Omental fat pad (tissue), 4 donors: ENCODE measurements at places on chromosomes 6 and 20.

DNA sequence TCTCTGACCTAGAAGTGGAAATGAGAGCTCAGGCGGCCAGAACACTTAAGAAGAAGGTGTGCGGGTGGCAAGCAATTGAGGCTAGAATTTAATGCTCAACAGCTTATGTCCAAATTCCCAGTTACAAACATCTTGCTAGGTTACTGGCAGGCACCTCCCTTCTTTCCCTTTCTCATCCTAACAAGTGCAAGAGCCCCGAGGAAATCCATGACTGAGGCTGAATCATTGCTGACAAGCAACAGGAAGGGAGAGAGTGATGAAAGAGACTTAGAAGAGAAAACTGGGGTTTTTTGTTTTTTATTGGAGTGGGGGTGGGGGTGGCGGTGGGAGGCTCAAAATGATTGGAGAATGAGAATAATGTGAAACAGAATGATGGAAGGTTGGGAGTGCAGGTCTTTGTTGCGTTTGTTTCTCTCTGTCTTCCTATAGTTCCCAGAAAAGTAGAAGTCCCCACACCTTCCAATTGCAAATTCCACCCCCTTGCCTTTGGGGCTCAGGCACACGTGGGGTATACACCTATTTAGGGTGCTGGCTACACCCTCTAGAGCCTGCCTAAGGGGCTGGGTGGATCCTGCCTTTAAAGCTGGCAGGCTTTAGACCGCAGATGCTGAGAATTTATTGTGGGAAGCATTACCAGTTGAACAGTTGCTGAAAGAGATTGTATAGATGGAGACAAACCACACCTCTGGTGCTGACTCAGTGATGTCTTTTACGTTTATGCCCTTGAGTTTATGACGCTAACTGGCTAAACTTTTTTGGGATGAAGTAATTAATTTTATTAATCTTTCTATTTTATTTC lies 1.4 kb downstream of the FAM83B start:
- DNase-seq = no peak

DNA sequence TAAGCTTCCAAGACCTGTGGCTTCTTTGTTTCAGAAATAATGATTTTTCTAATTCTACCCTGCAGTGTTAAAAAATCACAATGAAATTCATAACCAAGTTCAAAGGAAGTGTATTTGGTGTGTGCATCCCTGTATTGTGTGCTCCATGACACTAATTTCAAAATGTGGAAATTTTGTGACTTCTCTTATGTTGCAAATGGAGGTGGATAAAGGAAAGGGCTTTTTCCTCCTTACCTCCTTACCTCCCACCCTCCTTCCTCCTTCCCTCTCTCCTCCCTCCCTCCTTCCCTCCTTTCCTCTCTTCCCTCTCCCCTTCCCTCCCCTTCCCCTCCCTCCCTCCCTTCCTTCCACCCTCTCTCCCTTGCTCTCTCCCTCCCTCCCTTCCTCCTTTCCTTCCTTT lies 10.5 kb downstream of the CDH4 start:
- DNase-seq = no peak

DNA sequence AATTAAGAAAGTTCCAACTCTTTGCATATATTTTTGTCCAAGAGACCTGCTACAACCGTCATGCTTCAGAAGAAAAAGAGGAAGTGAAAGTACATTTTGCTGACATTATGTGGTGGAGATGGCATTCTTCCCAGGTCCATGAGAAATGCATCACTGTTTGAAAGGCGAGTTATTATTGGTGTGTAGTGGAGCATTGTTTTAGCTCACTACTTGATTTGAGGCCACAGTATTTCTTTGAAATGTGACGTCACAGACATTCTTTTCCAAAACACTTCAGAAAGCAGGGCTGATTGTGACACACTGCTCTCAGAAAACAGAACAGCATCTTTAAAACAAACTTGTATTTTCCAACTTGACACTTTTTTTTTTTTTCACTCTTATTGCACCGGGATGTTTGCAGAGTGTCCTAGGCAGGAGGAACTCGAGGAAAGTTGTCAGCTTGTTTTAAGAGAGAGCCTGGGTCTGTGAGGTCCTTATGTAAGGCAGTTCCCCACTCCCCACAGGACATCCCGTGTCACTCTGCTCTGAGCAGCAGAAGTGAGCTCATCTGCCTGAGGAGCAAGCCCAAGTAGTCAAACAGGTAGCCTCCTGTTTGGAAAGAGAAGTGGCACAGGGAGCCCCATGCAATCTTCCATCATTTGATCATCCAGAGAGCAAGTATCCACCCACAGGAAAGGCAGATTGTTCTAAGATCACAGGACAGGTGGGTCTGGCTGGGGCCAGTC lies 1.1 kb downstream of the SPTLC3 start:
- no peak for DNase-seq

- no peak for DNase-seq
Measured at GRCh38 chr20:39453890-39454289, 491.7 kb downstream of the DHX35 start.

DNA sequence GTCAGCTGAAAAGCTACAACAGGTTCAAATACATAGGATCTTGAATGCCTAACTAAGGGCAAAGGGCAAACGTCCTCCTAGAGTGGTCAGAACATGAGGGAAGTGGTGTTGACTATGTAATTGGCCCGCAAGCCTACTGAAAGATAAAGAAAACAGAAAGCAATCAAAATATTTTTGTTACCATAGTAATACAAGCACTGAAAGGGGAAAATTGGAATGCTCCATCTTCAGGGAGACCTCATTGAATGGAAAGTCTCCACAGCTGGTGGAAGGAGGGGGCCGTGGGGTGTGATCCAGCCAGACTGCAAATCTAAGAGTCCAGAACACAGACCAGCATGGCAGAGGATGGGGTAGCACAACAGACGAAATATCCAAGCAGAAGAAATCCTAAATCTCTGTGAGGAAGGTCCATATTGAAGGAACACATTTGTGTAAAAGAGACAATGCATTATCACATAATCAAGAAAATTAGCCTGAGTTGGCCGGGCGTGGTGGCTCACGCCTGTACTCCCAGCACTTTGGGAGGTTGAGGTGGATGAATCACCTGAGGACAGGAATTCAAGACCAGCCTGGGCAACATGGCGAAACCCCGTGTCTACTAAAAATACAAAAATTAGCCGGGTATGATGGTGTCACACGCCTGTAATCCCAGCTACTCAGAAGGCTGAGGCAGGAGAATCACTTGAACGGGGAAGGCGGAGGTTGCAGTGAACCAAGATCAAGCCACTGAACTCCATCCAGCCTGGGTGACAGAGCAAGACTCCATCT lies 39.5 kb downstream of the MTFR2 start:
- no peak for DNase-seq

GRCh38 chr6:106890447-106890846 lies 84.1 kb downstream of the CD24 start:
- DNase-seq = no peak

DNA sequence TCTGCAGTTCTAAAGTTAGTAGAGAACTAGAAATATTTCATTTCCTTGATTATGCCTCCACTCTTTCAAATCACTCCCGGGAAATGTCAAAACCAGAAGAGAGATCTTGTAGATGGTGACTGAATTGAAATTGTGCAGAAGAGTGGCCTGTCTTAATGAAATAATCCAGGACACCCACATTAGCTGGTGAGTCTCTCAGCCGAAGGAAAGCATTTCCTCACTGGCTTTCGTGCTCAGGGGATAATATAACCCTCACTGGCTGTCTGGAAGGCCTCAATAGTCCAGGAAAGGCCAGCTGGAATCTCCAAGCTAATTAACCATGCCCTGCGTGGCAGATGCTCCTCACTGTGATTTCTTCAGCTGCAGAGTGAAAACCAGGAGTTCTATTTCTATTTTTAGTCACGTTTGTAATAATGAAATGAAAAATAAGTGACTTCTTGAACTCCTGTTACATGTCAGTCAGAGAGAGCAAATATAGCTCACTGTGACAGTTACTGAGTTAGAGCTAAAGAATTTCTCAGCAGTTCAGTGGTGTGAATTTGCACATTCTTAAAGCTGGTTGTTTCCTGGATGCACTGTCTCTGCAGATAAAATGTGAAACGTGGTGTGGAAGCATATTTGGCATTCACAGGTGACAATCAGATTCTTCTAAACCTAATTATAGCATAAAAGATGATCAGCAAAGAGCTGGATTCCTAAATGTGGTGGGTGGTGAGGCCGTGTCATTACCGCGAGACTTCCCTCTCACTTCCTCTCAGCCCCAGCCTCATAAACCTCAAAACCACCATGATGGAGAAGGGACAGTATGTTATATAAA lies 211.7 kb downstream of the LMBRD1 start:
- DNase-seq = no peak

- DNase-seq = no peak
Measured at GRCh38 chr6:17431581-17431980, 38.2 kb downstream of the CAP2 start.

GRCh38 chr20:37686762-37687477 lies 6.9 kb upstream of the CTNNBL1 start:
- no peak for DNase-seq

DNA sequence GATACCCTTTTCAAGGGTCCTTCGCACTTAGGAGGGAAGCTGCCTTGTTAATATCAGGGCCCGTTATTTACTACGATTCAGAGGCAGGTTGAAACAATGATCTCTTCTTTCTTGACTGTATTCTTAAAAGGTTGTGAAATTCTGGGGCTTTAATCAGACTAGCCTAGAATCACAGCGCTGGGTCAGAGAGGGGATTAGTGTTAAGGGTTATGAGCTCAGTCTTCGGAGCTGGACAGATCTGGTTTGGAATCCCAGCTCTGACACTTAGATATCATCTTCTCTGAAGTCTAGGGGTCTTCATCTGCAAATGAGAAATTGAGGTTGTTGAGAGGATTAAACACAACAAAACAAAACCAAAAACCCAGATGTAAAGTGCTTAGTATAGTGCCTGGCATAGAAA lies 77.4 kb downstream of the CD83 start:
- DNase-seq = no peak

DNA sequence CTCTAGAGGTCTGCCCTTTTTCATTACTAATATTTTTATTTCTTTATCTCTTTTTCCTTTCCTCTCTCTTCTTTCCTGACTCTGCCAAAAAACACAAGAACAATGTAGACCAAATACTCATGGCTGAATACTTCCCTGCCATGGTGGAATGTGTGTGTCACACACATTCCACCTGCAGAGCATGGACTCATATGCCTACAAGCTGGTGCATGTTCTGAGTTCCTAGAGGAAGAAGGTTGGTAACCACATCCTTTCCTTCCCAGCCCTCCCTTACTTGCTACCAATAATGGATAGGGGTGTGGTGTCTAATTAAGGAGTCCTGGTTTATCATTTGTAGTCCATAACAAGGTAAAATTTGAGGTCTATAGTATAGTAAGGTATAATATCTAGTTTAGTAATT lies 15.2 kb upstream of the CST9L start:
- DNase-seq = no peak

GRCh38 chr6:163738304-163738703 lies 323.8 kb downstream of the QKI start:
- DNase-seq = no peak

GRCh38 chr6:88135578-88136114 lies 30.5 kb downstream of the CNR1 start:
- DNase-seq = no peak
